Epithelial cell of prostate (primary cell): ENCODE measurements at places on chromosomes 6 and 20.

DNA sequence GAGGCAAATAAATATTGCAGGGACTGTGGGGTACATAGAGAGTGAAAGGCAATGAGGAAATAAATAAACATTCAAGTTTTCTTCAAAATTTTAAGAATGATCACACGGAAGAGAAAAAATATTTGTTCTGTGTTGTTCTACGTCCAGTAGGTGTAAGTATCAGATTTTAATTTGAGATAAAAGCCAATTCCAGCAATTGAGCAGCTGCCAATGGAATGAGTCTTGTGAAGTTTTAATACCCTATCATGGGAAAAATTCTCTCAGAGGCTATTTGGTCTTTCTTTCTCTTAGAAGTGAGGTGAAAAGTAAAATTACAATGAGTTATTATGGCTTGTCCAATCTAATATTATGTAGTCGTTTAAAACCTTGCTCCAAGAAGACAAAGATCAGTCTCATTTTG, 195.7 kb upstream of the CITED2 start:
- no peak for DNase-seq

GRCh38 chr6:26054781-26055718, 32.2 kb upstream of the HFE start:
- DNase-seq = peak; percentile 87

DNA sequence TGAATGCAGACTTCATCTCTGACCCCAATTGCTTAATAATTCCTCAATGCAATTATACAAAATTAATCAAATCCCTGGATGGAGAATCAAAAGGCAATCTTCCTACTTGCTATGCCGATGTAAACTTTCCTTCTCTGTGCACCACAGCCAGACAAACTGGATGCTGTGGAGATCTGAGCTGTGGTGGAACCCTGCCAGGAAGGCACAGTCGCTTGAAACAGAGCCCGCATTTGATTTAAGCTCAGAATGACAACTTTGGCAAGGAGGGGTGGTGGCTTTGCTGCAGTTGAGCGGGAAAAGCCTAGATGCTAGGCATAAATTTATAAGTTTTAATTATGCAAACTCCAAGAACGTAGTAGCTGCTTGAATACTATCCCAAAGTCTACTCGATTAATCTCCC, 190.8 kb downstream of the MTFR2 start:
- no peak for DNase-seq

DNA sequence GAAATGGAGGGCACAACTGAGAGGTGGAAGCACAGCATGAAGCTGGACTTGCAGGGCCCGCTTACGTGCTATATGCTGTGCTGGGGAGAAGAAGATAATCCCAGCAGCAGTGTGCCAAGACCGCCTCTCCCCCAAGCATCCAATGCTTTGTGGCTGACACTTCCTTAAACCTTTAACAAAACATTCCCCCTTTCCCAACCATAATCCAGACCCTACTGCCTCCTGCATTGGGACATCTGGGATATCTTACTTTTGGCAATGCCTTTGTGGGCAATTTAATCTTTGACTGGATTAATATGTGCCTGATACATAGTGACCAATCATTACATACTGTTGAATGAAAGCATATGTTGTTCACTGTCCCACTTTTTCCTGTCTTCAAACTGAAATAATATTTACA, 3.1 kb upstream of the TENT5A start:
- no peak for DNase-seq

DNA sequence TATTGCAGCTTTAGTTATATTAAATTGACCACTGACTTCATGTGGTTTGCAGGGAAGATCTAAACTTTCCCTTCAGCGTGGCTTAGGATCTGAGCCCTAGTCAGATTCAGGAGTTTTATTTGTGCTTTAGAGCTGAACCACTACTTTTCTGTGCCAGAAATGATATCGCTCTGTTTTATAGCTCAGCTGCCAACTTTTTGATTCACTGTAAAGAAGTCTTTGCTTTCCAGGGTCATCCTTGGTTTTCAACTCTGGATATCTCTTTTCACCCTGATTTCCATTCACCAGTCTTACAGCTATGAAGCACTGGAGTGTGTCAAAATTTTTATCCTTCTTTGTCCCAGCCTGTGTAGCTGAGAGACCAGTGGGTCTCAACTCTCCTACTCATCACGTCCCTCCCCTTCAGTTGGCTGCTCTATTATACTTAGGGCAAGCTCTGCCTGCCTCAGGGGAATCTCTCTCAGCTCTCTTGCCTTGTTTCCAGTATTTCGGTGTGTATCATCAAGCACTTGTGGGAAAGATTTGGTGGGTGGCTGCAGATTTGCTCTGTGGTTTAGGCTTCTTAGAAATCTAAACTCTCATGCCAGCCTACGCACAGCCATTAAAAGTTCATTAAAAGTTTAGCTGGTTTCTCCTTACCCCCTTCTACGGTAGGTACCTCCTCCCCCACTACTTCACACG, 425.5 kb downstream of the TENT5A start:
- no peak for DNase-seq

DNA sequence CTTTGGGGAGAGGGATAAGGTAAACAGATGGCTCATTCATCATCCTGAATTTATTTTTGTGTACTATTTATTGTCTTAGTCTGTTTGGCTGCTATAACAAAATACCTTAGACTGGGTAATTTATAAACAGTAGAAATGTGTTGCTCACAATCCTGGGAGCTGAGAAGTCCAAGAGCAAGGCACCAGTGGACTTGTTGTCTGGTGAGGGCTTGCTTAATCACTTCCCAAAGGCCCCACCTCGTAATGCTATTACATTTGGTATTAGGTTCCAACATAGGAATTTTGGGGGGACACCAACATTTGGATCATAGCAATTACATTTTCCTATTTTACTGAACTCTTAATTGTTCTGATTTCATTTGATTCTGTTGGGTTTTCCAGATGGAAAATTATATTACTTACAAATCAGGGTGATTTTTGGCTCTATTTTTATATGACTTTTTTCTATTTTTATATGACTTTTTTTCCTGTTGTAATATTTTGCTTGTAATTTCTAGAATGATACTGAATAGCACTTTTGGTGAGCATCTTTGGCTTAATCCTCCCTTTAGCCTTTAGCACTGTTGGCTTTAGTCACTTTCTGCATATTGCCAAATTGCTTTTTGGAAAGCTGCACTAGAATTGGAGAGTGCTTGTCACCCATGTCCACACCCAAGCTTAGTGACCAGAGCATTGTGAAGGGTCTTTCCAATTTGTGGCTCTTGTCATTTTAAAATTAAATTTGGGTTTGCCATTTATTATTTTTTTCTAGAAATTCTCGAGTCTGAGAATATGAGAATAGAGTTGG, 43.7 kb upstream of the TULP4 start:
- DNase-seq = no peak

DNA sequence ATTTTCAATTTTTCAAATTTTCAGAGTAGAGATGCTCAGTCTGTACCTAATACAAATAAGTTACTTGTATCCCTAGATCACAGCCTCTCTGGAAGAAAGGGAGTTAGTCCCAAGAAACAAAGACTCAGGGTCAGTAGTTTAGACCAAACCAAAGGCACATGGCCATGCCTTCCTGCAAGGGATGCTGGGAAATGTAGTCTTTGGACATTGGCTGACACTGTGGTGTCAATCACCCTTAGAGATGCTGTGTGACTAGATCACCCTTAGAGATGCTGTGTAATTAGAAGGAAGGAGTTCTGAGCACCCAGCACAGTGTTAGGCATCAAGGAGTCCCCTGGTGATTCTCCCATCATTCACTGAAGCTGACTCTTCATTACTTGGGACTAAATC, 202.1 kb downstream of the NFATC2 start:
- DNase-seq = no peak

GRCh38 chr6:169251371-169251802, 2.3 kb downstream of the THBS2 start:
- DNase-seq = no peak

DNA sequence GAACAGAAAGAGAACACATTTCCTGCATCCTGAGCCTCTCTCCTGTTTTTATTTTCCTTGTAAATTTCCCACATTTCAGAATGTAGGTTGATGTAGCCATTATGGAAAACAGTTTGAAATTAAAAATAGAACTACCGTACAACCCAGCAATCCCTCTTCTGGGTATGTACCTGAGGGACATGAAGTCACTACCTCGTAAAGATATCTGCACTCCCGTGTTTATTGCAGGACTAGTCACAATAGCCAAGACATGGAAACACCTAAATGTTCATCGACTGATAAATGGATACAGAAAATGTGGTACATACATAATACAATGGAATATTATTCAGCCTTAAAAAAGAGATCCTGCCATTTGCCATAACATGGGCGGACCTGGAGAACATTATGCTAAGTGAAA, 72.0 kb upstream of the JAG1 start:
- no peak for DNase-seq

GRCh38 chr6:90184334-90185298, 112.0 kb downstream of the BACH2 start:
- DNase-seq = peak; percentile 57

- no peak for DNase-seq
These were observed 156.3 kb downstream of the FNDC1 start for GRCh38 chr6:159325476-159325875.

GRCh38 chr6:2155206-2155605, 90.2 kb downstream of the GMDS start:
- no peak for DNase-seq

DNA sequence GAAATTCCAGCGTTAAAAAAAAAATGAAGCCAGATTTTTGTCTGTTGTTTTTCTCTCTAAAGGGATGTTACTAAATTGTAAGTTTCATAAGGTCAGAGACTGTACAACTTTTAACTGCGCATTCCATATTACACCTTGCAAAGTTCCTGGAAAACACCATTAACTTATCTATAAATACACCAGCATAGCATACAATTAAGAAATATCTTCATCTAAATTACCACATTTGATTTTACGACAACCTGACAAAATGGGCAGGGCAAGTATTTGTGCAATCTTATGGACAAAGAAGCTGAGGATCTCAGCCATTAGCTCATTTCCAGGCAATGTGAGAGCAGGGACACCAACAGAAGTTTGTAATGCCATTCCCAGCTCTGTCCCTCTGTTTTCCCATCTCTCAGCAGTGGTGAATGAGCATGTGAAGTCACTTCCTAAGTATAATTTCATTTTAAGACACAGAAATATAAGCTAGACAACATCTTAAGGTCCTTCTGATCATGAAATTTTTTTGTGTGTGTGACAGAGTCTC, 12.9 kb upstream of the GCM1 start:
- DNase-seq = no peak

DNA sequence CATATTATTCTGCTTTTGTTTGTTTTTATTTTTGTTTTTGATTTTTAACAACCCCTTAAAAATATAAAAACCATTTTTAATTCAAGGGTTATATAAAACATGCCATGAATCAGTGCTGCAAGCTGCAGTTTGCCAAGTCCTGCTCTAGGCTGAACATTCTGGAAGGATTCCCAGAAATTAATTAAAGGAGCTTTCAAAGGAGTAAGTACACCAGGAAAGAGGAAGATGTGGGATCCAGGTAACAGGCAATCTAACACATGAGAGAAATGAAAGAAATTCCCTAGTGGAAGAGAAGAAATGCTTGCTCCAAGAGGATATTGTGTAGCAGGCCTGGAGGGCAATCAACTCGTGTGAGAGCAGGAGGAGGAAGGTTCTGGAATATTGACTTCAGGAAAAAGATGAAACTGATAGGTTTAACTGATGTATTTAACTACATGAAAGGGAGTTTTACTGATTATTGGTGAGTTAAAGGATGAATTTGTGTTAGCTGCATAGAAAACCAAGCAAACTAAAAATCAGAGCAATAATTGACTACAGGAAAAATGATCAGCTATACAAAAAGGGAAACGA, 146.0 kb upstream of the PHACTR1 start:
- DNase-seq = no peak

- DNase-seq = no peak
These were observed 102.3 kb downstream of the IRF4 start for GRCh38 chr6:493840-494239.

DNA sequence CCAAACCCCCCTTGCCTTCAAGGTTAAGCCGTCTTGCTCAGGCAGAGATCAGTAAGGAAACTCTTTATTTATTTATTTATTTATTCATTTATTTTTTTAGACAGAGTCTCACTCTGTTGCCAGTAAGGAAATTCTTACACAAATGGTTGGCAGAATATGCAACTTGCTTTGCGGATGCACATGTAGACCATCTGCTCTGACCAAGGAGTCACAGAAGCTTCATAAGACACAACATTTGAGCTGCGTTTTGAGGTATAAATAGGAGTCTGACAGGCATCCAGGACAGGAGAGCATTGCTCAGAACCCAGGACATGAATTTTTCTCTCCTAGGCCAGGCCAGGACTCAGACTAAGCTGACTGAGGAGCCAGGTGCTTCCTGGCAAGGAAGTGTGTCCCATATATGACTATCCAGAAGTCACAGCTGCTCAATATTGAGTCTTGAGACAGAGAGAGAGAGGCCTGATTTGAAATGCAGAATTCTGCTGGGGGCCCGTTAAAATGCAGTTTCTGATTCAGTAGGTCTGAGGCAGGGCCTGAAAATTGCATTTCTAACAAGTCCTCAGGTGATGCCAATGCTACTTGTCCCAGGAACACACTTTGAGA, 43.9 kb downstream of the HLA-A start:
- no peak for DNase-seq
